Substantia nigra (tissue), 51 donors: ENCODE measurements at places on chromosomes 12 and 14.
A peak's percentile ranks its signal among the peaks of the same experiment; 100 is the strongest.

- DNase-seq = no peak
Observed at GRCh38 chr14:28102814-28103213, 663.8 kb upstream of the FOXG1 start.

DNA sequence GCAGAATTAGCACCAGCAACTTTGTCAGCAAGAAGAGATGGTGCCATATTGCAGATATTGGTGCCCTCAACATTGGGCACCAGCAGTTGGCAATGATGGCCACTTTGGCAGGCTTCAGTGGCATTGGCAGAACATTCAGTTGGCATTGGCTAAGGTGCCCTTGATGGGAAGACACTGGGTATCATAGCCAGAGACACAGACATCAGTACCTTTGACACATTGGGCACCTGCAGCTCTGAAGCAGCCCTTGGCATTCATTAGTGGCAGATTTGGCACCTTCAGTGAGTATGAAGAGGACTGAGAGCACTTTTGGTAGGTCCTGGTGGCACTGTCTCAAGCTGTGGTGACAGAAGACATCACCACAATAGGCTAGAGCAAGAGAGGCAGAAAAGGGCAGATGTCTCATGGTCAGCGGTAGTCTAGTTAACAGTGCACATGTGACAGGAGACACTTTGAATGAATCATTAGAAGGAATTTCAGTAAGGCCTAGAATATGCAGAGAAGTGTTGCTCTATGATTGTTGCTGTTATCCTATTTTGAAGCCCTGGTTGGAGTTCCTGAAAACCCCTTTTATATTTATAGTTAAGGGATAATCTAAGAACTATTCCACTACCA lies 422.2 kb downstream of the APAF1 start:
- no peak for DNase-seq

GRCh38 chr14:103070263-103070885 lies 13.0 kb upstream of the CDC42BPB start:
- no peak for DNase-seq

- peak; percentile 53 for DNase-seq
Observed at GRCh38 chr14:52951681-52952554, 1.1 kb upstream of the FERMT2 start.

- peak; percentile 20 for DNase-seq
Observed at GRCh38 chr12:3680919-3681594, 71.9 kb downstream of the CRACR2A start.

DNA sequence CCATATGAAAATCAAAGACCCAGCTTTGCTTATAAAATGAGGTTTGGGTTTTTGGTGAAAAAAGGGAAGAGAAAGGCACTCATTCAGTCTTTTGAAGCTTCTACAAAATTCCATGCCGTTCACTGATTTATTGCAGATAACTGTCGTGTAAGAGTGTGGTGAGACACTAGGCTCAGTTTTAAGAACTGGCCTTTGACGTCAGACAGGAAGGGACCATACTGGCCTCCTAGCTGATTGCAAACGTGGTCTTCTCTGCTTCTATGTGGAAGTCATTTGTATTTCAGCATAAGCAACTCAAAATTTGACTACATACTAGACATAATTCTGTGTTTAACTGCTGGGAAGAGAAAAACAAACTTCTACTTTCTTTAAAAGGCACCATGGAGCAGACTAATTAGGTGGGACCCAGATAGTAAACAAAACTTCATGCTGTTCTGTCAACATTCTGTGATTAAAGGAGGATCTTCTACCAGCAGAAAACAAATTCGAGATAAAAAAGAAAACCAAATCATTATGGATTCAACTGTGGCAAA lies 168.7 kb downstream of the TTC7B start:
- no peak for DNase-seq

DNA sequence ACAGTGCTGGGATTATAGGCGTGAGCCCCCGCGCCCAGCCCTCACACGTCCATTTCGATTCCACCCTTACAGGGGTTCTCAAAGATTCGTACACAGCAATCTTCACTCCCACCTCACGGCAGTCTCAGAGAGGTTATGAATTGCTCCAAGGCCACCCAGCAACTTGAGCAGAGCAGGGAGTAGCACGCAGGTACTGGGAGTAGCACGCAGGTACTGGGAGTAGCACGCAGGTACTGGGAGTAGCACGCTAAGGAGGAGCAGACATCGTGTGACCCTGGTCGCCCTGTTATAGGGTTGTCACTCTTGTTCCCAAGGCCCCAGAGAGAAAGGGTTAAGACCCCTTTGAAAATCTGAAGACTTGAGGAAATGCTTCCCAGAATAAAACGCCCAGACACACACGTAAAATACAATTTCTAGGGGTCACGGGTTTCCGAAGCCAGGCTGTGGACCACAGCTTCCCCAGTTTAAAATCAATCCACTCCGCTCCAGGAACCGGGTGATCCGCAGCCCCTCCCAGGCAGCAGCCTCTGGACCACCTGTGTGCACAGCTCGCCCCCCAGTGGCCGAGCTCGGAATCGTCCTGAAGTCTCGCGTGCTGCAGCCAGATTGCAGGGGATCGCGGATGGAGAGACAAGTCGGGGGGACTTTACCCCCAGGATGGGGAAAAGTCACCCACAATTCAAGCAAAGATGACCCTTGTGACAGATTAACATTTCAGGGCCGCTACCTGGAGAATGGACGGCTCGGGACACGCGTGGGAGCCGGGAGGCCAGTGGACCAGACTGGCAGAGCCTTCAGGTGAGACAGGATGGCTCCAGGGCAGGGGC lies 92.0 kb downstream of the SCARB1 start:
- peak; percentile 86 for DNase-seq

DNA sequence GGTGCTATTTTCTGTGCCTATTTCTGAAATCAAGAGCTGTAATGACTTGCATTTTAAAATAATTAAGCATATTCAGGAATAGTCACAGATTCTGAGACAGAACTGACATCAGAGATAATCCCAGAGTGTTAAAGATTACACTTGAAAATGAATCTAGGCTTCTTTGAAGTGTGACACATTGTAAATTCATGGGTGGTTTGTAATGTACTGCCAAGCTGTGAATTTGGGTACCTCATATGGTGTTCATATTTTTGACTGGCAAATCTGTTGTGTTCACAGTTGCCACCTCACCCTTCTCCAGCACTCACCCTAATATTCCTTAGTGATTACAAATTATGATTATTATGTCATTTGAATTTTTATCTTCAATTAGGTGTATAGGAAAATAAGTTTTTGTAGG lies 78.5 kb upstream of the CSRP2 start:
- no peak for DNase-seq

GRCh38 chr12:25718081-25718731 lies 165.1 kb upstream of the LMNTD1 start:
- no peak for DNase-seq

DNA sequence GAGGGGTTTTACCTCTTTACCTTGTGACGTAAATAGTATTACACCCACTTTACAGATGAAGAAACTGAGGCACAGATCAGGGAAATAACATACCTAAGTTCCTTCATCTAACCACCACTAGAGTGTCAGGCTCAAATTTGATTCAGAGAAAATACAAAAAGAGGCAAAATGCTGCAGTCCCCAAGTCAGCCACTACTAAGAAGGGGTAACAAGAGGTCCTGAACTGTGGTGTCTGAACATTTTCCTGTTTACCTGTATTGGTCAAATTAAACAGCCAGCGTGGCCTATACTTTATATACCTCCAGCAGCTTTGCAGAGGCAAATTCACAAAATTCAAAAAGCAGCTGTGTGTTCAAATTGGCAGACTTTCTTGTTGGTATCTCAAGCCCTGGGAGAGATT lies 92.0 kb downstream of the TBX5 start:
- no peak for DNase-seq

DNA sequence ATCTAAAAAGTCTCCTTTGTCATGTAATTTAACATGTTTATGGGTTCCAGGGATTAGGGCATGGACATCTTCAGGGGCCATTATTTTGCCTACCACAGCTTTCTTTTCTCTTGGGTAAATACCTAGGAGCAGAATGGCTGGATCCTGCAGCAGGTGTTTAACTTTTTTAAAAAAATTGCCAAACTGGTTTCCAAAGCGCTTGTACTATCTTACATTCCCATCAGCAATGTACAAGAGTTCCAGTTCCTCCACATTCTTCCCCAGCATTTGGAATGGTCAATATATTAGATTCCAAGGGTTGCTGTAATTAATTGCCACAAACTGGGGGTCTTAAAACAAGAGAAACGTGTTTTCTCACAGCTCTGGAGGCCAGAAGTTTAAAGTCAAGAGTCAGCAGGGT lies 27.7 kb upstream of the MYL2 start:
- no peak for DNase-seq

GRCh38 chr14:32657081-32657480 lies 281.6 kb upstream of the NPAS3 start:
- DNase-seq = peak; percentile 17

- DNase-seq = peak; percentile 51
Observed at GRCh38 chr12:122875590-122876220, 20.2 kb downstream of the VPS37B start.

DNA sequence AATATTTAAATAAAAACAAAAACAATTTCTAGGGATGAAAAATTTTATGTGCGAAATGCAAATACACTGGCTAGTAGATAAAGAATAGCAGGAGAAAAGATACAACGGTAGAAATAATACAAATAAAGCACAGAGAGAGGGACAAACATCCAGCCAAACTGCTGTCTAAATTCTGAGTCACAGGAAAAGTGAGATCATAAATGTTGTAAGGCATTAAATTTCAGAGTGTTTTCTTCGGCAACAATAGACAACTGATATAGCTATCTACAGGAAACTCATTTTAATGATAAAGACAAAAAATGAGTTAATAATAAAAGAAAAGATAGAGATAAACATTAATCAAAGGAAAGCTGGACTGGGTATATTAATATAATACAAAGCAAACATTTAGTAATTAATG lies 122.2 kb downstream of the NTS start:
- DNase-seq = no peak

- DNase-seq = no peak
Observed at GRCh38 chr12:30021051-30021833, 237.5 kb upstream of the TMTC1 start.
